ENCODE measurements at places on chromosomes 2 and 18.

DNA sequence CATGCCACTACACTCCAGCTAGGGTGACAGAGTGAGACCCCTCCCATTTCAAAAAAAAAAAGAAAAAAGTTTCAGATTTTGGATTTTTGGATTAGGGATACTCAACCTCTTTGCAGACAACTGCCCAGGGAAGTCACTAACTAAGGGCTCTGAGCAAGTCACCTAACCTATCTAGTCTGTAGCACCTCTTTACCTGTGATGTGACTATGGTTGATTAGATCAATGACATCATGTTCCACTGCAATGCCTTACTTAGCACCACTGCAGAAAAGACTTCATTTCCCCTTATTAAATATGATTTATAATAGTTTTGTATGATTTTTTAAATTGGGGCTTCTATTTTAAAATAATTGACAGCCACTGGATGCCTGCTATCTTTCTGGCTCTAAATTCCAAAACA, 41.2 kb downstream of the CUL3 start:
- no peak for DNase-seq

GRCh38 chr2:170812710-170813600, 3.7 kb upstream of the GAD1 start:
- no peak for DNase-seq

DNA sequence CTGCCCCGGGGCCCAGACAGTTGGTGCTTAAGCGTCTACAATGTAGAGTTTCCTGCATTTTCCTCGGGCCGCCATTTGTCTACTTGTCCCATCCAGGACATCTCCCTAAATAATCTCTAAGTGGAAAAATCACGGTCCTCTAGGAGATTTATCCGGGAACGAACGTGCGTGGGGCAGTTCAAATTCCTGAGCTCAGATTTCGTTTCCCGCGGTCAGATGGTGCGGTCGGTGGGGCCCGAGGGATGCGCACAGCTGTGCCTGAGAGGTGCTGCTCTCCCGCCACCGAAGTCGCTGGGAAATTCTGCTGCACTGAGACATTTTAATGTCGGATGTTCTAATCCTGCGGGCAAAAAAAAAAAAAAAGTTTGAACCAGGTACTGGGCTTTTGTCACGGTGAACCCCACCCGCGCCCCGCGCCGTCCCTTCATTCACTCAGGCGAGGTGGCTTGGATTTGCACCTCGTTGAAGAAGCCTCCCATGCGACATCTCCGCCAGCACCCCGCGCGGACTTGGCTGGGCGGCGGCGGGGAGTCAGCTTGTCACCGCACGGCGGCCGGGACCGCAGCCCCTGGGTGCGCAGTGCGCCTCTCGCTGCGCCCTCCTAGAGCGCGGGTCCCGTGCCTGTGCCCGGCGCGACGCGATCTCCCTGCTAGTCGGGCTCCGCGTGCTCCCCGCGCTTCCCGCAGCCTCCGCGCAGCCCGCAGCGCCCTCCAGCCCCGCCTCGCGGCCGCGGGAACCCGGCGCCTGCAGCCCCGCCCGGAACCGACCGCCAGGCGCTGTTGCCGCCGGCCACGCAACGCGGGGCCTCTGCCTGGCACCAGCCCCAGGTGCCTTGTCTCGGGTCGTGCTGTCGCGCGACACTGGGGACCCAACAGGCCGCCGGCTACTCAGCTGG, 191.9 kb upstream of the TCF4 start:
- DNase-seq, result no peak

GRCh38 chr2:209331291-209331844, 92.5 kb upstream of the MAP2 start:
- DNase-seq, result no peak

DNA sequence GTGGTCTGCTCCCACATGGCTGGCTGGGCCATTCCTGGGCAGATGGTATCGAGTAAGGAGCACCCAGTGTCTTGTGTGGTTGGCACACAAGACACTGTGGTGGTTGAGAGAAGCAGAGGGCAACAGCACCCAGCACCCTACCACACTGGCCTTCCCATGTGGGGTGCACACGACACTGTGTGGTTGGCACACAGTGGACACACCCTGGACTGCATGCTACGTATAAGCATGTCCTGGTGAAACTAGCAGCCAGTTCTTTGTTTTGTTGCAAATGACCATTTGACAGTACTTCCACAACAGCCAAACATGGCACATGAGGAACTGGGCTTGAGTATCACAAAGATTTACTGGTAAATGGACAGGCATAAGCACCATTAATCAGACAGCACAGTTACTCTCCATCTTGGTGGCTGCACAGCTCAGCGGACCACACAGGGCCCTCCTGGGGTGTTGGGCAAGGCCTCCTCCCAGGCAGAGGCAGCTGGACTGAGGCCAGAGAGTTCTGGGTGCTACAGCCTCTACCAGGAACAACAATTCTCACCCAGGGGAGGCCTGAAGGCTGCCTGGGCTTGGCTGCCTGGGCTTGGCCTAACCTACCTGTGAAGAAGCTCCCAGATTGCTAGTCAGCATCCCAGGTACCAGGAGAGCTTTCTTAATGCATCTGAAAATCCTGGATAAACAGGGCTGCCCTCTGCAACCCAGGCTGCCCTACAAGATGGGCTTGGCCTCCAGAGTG, 59.3 kb upstream of the ALPP start:
- DNase-seq, result no peak

GRCh38 chr2:159438284-159438683, 151.8 kb upstream of the WDSUB1 start:
- no peak for DNase-seq

GRCh38 chr2:160308915-160309314, 108.8 kb upstream of the ITGB6 start:
- no peak for DNase-seq

DNA sequence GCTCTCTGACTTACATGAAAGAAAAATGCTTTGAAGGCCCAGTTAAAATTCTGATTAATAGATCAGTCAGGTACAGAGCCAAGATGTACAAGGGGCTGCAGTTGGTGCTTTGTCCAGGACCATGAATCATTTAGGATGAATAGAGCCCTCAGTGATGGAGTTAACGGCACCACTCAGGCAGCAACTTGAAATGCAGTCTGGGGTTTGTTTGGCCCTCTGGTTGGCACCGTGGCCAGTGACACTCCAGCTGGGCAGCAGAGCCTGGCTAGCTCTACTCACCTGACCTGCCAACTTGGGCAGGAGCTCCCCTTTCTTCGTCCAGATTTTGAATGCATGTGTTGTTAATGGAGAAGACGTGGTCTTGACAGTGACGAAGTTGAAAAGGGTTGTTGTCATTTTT, 493.0 kb upstream of the ACVR2A start:
- DNase-seq, result no peak

DNA sequence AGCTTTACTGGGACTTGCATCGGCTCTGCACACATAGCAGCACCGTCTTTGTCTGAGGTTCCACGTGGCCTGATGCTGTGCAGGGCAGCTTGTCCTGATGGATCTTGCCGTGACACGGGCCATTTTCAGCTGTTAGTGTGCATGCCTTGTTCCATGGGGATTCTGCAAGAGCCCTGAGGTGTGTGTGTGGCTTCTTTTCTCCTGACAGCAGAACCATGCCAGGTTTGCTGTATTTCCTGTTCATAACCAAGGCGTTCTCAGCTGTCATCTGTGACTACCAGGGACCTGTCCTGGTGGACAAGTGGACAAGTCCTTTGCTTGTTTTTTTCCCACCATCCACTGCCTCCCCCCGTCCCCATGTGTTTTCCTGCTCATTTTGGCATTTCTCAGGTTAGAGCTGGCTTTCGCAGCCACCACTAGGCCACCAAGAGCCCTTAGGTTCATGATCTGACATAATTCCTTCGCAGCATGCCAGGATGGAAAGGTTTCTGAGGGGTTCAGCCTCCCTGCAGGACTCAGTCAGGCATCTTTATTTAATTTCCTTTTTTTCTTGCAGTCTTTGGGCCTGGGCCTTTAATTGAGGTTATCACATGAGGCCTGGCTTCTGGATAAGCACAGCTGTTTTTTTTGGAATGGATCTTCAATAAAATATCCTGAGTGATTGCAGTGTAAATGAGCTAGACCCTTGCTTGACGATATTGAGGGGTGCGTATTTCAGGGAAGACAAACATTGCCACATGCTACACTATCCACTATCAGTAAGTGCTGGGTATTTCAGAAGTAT, 139.4 kb downstream of the NCK2 start:
- DNase-seq, result no peak

- DNase-seq, result no peak
These were observed 67.7 kb downstream of the PDCL3 start for GRCh38 chr2:100630473-100630977.

- DNase-seq, result no peak
These were observed 15.5 kb upstream of the PDK1 start for GRCh38 chr2:172540421-172540820.

DNA sequence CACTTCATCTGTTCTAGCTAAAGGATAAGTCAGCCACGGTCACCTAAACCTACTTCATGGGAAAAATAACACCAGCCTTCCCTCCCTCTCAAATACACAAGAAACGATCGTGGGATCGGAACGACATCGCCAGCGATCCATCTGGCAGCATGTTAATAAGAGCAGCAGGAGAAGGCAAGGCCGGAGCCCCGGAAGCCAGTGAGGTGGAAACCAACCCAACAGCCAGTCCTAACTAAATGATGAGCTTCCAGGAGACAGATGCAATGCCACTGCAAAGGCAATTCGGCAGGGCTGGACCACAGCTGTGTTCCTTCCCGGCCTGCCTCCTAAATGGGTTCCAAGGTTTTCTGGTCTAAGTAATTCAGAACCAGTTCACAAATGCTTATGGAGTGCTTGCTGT, 117.5 kb downstream of the TMEM163 start:
- no peak for DNase-seq

DNA sequence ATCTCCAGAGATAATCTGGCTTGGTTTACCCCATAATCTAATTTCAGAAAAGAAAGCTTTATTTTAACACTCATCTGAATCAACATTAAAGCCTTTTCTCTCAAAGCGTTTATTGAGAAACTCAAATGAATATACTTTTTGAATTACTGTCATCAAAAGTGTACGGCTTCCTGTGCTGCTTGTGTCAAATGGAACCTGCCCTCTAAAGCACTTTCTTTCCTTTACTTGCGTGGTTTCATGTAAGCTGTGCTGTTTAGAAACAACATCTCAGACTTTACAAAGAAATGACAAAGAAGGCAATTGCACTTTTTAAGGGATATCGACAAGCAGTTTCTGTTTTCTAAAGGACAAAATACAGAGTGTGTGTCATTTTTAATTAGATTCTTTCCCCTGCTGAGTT, 35.1 kb downstream of the CYBRD1 start:
- no peak for DNase-seq

DNA sequence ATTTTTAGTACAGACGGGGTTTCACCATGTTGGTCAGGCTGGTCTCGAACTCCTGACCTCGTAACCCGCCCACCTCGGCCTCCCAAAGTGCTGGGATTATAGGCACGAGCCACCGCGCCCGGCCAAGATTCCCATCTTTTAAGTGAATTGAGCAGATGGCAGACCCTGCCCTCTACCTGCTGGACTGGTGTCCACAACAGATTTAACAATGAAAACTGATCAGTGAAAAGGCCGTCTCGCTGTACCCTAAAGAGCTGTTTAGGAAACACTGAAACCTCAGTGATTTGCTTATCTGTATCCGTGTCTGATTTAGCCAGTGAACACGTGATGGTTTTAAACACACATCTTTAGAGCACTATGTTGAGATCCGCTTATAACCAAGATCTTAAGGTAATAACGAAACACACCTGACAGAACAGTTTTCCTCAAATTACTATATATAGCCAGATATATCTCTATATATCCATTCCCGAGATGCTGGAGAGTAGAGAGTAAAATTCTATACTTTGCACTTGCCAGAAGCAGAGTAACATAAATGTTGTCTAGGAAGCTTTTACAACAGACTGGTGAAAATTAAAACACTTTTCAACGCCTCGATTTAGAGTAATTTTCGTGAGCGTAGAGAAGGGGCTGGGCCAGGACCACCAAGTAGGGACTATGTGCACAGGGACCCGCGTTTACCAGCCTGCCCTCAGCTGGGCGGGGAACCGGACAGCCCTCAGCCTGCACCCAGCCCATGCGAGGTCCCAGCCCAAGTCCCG, 594 bp downstream of the FAM161A start:
- DNase-seq, result no peak

DNA sequence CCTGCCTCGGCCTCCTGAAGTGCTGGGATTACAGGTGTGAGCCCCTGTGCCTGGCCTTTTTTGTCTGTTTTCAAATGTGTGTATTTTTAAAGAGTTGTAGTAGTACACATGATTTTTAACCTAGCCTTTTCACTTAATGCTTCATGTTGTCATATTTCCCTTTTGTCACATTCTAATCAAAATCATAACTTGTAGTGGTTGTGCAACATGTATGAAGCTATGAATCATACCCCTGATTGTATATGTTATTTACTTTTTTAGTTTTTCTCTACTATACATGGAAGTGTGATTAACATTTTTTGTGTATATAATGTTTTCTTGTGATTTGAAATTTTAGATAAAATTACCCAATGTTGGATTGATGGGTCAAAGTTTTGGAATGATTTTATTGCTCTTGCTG, 8.5 kb downstream of the GEN1 start:
- no peak for DNase-seq

GRCh38 chr2:67515538-67515937, 118.4 kb downstream of the ETAA1 start:
- no peak for DNase-seq

- no peak for DNase-seq
These were observed 44.7 kb downstream of the PSD4 start for GRCh38 chr2:113218283-113219091.

- no peak for DNase-seq
These were observed 86.1 kb upstream of the PNPT1 start for GRCh38 chr2:55779459-55780421.

DNA sequence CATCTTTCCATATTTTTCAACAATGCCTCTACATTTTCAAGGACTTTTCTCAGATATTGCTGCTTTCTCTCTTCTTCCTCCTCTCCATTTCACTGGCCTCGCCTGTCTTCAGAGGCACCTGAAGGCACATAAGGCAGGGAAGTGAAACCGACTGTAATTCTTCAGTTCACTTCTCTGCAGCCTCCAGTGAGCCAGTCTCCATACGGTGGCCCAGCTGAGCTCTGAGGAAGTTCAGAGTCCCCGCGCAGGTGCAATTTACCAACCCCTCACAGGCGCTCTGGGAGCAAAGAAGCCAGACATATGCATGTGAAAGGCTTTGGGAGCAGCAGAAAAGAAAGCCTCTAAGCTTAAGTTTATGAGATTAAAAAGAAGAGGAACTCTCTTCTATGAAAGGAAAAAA, 12.4 kb downstream of the KLHL14 start:
- DNase-seq, result no peak

DNA sequence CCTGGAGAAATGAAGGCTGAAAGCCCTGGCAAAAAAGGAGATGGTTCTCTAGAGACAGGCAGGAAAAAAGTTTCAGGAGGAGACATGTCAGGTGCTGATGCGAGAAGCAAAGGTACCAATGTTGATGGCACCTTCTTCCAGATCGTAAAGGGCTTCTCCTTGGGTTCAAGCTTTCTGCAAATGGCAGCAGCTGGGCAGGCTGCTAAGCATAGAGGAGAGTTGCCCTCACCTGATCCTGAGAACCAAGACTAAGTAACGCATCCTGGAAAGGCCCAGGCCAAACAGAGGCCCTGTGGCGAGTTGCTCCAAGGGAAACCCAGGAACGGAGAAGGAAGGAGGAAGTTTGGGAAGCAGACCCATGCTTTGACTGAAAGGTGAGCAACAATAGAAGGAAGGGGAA, 23.6 kb upstream of the AFTPH start:
- DNase-seq, result no peak

- DNase-seq, result no peak
These were observed 815.3 kb upstream of the HS6ST1 start for GRCh38 chr2:129133692-129134641.

Data from stimulated activated CD8-positive, alpha-beta memory T cell treated with anti-CD3 and anti-CD28 coated beads, Interleukin-15, amount 100 ng/mL, for 24 hours (primary cell).